Tibial nerve (tissue), 4 donors: ENCODE measurements at places on chromosomes 13 and 19. TPM values are rescaled to one million over a fixed set of nuclear protein-coding genes. Genes with fewer than 3 reads are reported as not detected.

- no peak for DNase-seq
- H3K4me3 ChIP-seq = no peak overlapping the region
- no peaks in the 10 kb centered on the region for H3K27me3 ChIP-seq
- H3K36me3 ChIP-seq = no peaks in the 10 kb centered on the region
Observed at GRCh38 chr13:92901739-92902138, 324.9 kb upstream of the GPC6 start.

Gene CAPN12
- 5.7 TPM for total RNA-seq

GRCh38 chr13:53010374-53011105, 18.1 kb upstream of the OLFM4 start:
- no peaks in the 10 kb centered on the region for H3K4me1 ChIP-seq
- no peak overlapping the region for H3K27ac ChIP-seq
- DNase-seq = peak; percentile 27
- no peaks in the 10 kb centered on the region for H3K36me3 ChIP-seq
- no peaks in the 10 kb centered on the region for H3K27me3 ChIP-seq

DNA sequence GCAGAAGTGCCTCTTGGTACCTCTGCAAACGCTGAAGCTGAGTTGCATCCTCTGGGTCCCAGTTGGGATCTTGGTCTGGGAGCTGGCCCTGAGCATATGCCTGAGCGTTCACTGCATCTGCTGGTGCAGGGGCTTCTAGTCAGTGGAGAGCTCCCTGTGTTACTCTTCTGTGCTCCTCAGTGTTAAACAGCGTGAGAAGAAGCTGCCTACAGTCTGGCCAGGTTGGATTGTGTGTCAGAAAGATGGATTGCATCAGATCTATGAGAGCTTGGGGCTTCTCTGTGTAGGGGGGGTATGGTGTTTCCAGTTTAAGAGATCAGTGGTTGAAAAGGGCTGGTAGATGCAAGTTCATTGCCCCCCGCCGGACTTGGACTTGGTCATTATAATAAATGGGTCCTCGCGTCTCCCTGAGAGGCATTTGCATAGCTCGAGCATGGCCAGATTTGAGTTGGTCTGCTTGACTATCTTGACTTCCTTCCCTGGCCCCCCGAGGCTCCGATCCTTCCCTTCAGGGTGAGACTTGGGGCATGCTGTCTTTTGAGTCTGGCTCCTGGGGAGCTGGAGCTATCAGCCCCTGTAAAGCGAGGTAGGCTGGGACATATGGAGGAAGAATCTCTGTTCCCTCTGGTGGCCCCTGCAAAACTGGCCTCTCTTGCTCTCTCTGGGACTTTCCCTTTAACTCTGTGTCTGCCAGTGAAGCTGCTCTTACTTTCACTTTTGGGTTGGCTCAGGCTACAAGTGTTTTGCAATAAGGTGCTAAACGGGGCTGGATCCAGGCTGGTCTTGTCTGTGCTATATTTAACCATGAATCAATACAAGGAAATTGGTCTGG, 52.9 kb downstream of the OR10H4 start:
- no peaks in the 10 kb centered on the region for H3K36me3 ChIP-seq
- no peaks in the 10 kb centered on the region for H3K27me3 ChIP-seq
- no peak for DNase-seq
- no peaks in the 10 kb centered on the region for H3K4me1 ChIP-seq
- peak overlapping the region; percentile 18 for H3K4me3 ChIP-seq

- peaks cover 10% of the 10 kb centered on the region for H3K4me1 ChIP-seq
- DNase-seq = no peak
- H3K4me3 ChIP-seq = no peak overlapping the region
- peaks cover 13% of the 10 kb centered on the region for H3K27me3 ChIP-seq
Observed at GRCh38 chr19:55209693-55210472, 582 bp upstream of the PTPRH start.

- H3K4me3 ChIP-seq = no peak overlapping the region
- no peaks in the 10 kb centered on the region for H3K36me3 ChIP-seq
- H3K4me1 ChIP-seq = no peaks in the 10 kb centered on the region
- H3K27me3 ChIP-seq = no peaks in the 10 kb centered on the region
- DNase-seq = no peak
Observed at GRCh38 chr13:87131611-87132010, 539.6 kb upstream of the SLITRK5 start.
